Mammary epithelial cell (primary cell): ENCODE measurements at places on chromosomes 1 and 21. TPM values are rescaled to one million over a fixed set of nuclear protein-coding genes. Genes with fewer than 3 reads are reported as not detected.

Gene KIF14
- 4.7 and 11.7 TPM in 2 replicates for total RNA-seq

Gene SLC44A3
- 5.8 TPM for total RNA-seq

GRCh38 chr21:18030248-18030647 is 211.1 kb upstream of the C21orf91 start:
- DNase-seq: peak; percentile 16

Gene CFHR2
- not detected in 2 replicates for total RNA-seq

DNA sequence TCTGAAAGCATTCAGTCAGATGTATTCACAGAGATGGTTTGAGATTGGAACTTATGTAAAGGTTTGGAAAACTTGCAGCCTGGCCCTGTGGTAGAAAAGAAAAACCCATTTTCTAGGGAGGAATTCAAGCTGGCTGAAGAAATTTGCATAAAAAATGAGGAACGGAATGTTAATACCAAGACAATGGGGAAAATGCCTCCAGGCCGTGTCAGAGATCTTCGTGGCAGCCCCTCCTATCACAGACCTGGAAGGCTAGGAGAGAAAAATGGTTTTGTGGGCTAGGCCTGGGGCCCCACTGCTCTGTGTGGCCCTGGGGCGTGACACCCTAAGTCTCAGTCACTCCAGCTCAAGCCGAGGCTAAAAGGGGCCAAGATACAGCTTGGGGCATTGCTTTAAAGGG is 26.7 kb downstream of the NME7 start:
- no peak for DNase-seq
